ENCODE measurements at places on chromosomes 11 and 22. TPM values are rescaled to one million over a fixed set of nuclear protein-coding genes. Genes with fewer than 3 reads are reported as not detected.

DNA sequence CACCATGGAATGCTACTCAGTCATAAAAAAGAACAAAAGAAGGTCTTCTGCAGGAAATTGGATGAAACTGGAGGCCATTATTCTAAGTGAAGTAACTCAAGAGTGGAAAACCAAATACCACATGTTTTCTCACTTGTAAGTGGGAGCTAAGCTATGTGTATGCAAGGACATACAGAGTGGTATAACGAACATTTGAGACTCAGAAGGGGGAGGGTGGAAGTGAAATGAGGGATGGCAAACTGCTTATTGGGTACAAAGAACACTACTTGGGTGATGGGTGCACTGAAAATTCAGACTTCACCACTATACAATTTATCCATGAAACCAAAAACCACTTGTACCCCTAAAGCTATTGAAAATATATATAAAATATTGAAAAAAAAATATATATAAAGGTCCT lies 13.4 kb upstream of the CAT start:
- no peak for DNase-seq

DNA sequence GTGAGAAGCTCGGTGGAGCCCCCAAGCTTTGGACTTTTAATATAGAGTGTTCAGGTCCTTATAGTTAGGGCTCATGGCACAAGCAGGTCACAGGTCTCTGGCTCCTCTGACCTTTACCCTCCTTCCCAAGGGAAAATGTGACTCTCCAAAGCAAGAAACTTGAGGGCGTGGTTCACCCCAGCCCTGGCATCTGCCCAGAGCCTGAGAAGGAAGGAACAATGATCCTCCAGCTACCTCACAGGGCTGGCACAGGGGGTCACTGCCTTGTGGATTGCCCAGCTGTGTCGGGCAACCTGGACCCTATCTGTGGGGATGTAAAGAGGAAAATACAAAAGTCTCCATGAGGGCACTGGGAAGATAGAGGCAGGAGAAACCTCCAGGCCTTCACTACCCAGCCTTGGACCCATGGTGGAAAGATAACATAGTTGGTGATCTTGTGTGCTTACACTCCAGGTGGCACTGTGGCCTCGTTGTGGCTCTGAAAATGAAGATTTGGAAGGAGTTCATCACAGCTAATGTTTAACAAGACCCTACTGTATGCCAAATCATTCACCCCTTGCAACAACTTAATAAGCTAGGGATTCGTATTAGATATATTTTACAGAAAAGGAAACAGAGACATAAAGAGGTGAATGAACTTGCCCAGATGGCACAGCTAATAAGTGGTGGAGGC lies 3.8 kb upstream of the ZNF195 start:
- no peak for DNase-seq

DNA sequence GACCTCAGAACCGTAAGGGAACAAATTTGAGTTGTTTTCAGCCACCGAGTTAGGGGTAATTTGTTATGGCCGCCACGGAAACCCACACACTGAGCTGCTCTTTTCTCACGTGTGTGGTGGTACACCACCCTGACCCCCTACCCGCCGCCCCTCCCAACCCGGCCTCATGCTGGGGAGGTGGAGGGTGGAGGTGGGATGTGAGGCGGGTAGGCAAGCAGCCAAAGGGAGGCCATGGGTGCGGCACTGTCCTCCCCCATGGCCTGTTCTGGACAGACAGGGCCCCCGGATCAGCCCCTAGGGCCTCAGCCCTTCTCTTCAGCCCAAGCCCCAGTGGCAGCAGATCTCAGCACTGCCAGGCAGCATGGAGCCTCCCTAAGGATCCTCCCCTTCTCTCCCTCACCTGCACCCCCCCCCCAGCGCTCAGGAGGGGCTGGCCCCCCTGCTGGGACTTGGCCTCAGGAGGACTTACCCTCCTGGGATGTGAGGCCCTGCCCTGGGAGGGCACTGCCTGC lies 7.9 kb downstream of the PRR5 start:
- DNase-seq: peak; percentile 33

C11orf91 gene
- total RNA-seq: not detected

OR8G5 gene
- total RNA-seq: not detected

- DNase-seq: no peak
Measured at GRCh38 chr11:112942966-112943643, 18.1 kb upstream of the NCAM1 start.

- no peak for DNase-seq
Measured at GRCh38 chr11:128339792-128340191, 247.6 kb downstream of the ETS1 start.

CDC42BPG gene
- total RNA-seq: 0.61 TPM

DNA sequence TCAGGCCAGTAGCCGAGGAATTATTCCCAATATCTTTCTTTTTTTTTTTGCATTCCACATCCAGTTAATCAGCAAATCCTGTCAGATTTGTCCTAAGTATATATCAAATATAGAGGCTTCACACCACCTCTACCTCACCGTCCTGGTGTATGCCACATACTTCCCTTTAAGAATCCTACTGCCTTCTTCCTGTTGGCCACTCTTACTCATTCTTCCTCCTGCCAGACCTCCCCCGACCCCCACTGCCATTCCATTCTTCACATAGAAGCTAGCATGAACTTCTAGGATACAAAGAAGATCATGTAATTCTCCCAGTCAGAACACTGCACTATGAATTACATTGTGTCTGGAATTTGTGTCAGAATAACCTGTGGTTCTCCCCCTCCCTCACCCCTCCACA lies 89.5 kb downstream of the TRIM44 start:
- no peak for DNase-seq

MUC5AC gene
- total RNA-seq: not detected

- no peak for DNase-seq
Measured at GRCh38 chr11:84675396-84676025, 951.6 kb downstream of the DLG2 start.

F2 gene
- total RNA-seq: not detected

LDHAL6A gene
- not detected for total RNA-seq

TMPRSS5 gene
- total RNA-seq: 0.85 TPM

GRCh38 chr11:128666397-128666796 lies 27.5 kb upstream of the FLI1 start:
- no peak for DNase-seq

- no peak for DNase-seq
Measured at GRCh38 chr11:67999704-68000103, 4.2 kb downstream of the UNC93B1 start.

- no peak for DNase-seq
Measured at GRCh38 chr11:132062541-132062940, 692.1 kb downstream of the NTM start.

DNA sequence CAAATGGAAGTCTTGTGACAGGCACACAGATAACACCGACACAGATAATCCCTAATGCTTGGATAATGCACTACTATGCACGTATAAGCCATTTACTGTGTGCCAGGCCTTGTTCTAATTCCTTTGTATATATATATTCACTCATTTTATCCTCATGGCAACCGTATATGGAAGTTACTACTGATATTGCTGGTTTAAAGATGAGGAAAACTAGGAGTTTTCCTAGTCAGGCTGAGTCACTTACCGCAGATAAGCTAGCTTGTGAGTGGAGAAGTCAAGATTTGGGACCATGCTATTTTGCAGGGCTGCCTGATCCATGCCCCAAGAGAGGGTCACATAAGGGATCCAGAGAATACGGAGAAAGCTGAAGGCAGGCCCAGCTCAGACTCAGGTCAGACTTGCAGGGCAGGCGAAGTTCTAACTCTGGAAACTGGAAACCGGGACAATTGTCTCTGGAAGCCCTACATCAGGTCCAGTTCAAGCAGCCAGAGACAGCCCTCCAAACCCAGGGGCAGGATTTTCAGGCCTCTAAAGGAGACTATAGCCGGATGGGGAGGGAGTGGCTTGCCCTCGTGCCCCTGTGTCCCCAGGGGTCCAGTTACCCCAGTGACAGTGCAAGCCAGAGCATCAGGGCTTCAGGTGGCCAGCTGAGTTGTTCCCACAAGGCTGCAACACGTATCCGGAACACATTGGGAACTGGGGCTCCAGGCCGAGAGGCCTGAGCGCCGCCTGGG lies 534.8 kb downstream of the INSC start:
- DNase-seq: no peak

SYT13 gene
- not detected for total RNA-seq

GRCh38 chr11:68966894-68967780 lies 13.6 kb downstream of the MRGPRD start:
- DNase-seq: no peak

DNA sequence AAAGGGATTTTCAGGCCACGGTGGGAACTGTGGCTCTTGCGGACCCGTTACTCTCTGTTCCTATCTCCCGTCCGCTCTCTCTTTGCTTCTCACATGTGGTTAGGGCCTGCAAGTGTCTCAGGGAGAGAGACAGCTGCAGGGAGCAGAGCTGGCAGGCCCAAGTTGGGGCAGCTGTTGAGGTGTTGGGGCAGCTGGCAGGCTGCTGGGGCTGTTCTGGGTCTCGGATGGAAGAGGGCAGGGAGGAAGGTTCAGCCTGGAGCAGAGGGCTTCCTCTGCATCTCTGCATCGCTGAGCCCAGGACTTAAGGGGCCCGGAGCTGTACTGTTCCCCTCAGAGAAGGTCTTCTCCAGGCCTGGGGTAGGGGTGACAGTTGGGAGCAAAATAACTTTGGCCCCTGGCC lies 2.6 kb upstream of the CNIH2 start:
- no peak for DNase-seq

DNA sequence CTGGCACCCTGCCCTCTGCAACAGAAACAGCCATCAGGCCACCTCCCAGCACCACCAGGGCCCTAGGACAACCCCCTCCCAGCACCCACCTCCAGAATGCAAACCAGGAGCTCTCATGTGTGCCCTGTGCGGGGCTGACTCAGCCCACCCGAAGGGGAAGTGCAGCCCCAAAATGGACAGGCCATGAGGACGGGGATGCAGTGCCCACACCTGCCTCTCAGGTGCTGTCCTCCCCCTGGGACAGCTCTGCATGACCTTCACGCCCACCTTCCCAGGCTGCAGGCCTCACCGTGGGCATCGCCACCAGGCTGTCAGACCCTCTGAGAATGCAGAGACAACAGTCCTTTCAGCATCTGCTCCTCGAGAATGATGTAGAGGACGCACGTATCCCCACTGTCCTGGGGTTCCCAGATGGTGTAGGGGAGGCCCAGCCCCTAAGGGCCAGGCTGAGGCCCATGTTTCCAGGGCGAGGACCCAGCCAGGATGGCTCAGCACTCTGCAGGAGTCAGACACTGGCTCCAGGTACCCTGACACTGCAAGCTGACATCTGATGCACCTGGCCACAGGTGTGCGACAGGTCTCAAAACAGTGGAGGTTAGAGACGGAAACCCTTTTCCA lies 13.5 kb downstream of the MOB2 start:
- no peak for DNase-seq

DNA sequence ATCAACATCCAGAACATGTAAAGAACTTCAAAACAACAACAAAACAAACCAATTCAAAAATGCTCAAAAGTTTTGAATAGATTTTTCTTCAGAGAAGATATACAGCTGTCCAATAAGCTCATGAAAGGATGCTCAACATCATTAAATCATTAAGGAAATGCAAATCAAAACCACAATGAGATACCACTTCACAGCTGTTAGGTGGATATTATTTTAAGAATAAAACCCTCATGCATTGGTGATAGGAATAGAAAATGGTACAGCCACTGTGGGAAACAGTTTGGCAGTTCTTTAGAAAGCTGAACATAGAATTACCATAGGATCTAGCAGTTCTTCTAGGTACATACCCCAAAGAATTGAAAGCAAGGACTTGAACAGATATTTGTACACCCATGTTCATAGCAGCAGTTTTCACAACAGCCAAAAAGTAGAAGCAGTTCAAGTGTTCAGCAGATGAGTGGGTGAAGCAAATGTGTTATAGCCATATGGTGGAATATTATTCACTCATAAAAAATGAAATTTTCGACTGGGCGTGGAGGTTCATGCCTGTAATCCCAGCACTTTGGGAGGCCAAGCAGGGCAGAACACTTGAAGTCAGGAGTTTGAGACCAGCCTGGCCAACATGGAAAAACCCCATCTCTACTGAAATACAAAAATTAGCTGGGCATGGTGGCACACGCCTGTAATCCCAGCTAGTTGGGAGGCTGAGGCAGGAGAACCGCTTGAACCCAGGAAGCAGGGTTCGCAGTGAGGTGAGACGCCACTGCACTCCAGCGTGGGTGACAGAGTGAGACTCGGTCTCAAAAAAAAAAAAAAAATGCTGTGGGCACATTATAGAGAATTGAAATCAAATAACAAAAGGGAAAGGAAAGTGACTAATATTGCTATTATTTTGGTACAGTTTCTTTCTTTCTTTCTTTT lies 42.9 kb downstream of the CBL start:
- DNase-seq: no peak

PUS3 gene
- 15.4 TPM for total RNA-seq

C22orf42 gene
- total RNA-seq: not detected

- no peak for DNase-seq
Measured at GRCh38 chr11:15886866-15887265, 469.5 kb downstream of the SOX6 start.

CABP7 gene
- total RNA-seq: not detected

Measured in activated CD8-positive, alpha-beta T cell treated with anti-CD3 and anti-CD28 coated beads for 36 hours (primary cell).